Activated naive CD8-positive, alpha-beta T cell treated with anti-CD3 and anti-CD28 coated beads, Interleukin-2, amount 10 ng/mL, durations not matched to agents 7 days and 5 days (primary cell): ENCODE measurements at places on chromosomes 3 and 15. TPM values are rescaled to one million over a fixed set of nuclear protein-coding genes. Genes with fewer than 3 reads are reported as not detected.
A peak's percentile ranks its signal among the peaks of the same experiment; 100 is the strongest.

DNA sequence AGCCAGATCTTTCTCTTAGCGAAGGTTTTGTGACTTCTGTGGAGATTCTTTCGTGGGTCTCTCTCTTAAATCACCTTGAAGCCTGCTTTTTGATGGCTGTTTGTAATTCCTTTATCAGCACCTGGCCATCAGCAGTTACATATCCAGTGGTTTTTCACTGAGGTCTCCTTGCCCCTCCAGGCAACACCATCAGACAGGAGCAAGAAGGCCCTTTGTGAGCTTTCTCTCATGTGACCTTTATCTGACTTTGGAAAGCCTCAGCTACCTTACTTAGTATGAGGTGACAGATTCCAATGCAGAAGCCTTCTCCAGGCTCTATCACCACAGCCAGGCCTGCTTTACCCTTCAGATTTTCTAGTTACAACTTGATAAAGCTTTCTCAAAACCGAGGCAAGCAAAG is 30.0 kb upstream of the P3H2 start:
- H3K27me3 ChIP-seq, result no peaks in the 10 kb centered on the region
- no peak overlapping the region for H3K27ac ChIP-seq
- no peaks in the 10 kb centered on the region for H3K4me1 ChIP-seq
- H3K4me3 ChIP-seq, result no peak overlapping the region
- no peaks in the 10 kb centered on the region for H3K36me3 ChIP-seq
- no peak for DNase-seq

The CX3CR1 gene
- 1.9 TPM for total RNA-seq

DNA sequence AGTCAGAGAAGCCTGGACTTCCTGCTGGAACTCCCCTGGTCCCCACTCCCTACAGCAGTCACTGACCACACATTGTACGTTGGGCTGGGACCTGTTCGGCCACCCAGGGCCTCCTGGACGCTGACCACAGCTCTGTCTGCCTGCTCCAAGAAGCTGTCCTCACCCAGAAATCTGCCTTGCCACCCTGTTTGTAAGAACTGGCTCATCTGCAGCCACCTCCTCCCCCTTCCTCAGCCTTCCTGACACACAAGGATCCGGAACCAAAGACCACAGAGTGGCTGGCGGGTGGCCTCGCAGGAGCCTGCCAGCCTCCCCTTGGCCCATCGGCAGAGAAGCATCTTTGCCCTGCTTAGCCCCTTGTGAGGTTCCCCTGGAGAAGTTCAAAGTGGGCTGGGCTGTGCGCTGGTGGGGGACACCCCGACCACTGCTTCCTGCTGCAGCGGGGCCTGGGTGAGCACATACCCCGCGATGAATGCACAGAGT is 91.9 kb downstream of the PCSK6 start:
- H3K4me1 ChIP-seq, result peaks cover 15% of the 10 kb centered on the region
- H3K27me3 ChIP-seq, result peaks cover 16% of the 10 kb centered on the region
- no peaks in the 10 kb centered on the region for H3K36me3 ChIP-seq
- H3K27ac ChIP-seq, result peak overlapping the region; percentile 82

GRCh38 chr15:84033793-84034553 is 201.6 kb upstream of the GOLGA6L4 start:
- no peak overlapping the region for H3K4me3 ChIP-seq
- no peaks in the 10 kb centered on the region for H3K4me1 ChIP-seq
- no peak for DNase-seq
- peaks cover 5% of the 10 kb centered on the region for H3K27me3 ChIP-seq
- H3K36me3 ChIP-seq, result no peaks in the 10 kb centered on the region

The BMF gene
- 24.6 TPM for total RNA-seq

GRCh38 chr15:96418146-96418545 is 87.6 kb downstream of the NR2F2 start:
- no peak for DNase-seq
- no peak overlapping the region for H3K4me3 ChIP-seq
- no peaks in the 10 kb centered on the region for H3K36me3 ChIP-seq
- H3K27me3 ChIP-seq, result peaks cover 72% of the 10 kb centered on the region
- peaks cover 2% of the 10 kb centered on the region for H3K4me1 ChIP-seq
- no peak overlapping the region for H3K27ac ChIP-seq

GRCh38 chr3:43286841-43287499 is 630 bp downstream of the SNRK start:
- peaks cover 9% of the 10 kb centered on the region for H3K36me3 ChIP-seq
- DNase-seq, result no peak
- H3K27ac ChIP-seq, result peak overlapping the region; percentile 92

The TICRR gene
- total RNA-seq, result 18.6 TPM

DNA sequence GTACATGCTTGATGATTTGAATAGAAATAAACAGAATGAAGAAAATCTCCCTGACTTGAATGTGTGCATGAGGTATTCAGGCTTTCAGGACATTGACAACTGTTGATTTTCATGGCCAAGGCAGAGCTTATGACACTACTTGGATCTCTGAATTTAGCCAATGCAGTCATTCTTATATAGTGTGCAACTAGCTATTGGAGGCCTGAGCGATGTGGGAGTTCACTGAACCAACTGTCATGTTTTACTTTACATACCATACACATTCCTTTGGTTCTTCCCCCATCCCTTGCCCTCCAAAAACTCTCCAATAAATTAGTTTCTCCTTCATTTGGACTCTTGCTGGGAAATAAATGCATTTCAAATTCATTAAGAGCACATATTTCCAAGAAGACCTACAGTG is 460.4 kb downstream of the RBMS3 start:
- no peak overlapping the region for H3K4me3 ChIP-seq
- H3K4me1 ChIP-seq, result no peaks in the 10 kb centered on the region
- peaks cover 2% of the 10 kb centered on the region for H3K27me3 ChIP-seq
- H3K27ac ChIP-seq, result no peak overlapping the region
- DNase-seq, result no peak

DNA sequence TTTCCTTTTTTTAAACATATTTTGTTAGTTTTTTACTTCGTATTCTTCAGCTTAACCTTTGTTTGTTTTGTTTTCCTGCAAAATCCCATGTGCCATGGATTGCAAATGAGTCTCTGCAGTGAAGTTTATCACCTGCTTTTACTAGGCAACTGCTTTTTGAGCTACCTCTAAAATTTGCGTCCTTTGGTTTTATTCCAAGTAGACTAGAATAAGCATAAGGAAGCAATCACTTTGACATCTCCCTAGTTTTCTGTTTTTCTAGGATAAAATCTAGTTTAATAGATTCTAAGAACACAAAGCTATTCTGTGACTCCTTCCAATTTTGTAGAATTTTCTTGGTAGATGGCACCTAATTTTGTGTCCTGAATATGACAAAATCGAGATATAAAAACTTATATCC is 1059.2 kb downstream of the OTOL1 start:
- H3K27me3 ChIP-seq, result no peaks in the 10 kb centered on the region
- no peak overlapping the region for H3K27ac ChIP-seq
- no peaks in the 10 kb centered on the region for H3K4me1 ChIP-seq
- H3K4me3 ChIP-seq, result no peak overlapping the region
- no peak for DNase-seq

DNA sequence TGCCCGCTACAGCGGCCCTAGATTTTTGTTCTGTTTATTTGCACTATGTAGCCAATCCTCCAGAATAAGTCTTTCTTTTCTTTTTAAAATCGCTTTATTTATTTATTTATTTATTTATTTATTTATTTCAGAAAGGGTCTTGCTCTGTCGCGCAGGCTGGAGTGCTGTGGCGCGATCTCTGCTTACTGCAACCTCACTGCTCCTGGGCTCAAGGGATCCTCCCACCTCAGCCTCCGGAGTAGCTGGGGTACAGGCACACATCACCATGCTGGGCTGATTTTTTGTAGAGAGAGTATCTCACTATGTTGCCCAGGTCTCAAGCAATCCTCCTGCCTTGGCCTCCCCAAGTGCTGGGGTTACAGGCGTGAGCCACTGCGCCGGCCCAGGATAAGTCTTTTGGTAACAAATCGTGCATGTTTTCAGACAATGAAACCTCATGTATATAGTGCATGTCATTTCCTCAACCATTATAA is 333 bp upstream of the MTFMT start:
- no peaks in the 10 kb centered on the region for H3K36me3 ChIP-seq
- peaks cover 17% of the 10 kb centered on the region for H3K27me3 ChIP-seq
- H3K27ac ChIP-seq, result no peak overlapping the region

DNA sequence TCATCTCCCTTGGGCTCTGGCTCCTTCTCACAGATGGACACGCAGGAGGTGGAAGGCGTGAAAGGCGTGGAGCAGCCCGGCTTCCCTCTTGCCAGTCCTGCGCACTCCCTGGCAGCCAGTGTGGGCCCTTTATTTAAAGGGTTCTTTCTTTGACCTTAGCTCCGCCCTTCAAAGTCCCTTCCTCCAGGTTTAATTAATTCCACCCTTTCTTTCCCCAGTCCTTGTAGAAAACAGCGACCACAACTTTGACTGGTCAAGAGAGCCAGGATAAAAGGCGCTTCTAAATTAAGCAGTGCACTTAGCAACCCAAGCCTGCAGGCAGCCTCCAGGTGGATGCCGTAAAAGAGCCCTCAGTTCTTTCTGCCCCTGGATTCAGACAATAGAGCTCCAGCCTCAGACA is at the start of gene HDC:
Gene HDC, minus strand, starts transcription at position 107 of the 400 bp plus-strand sequence. Its CDS starts 103 bp downstream, at position 4.
- peaks cover 8% of the 10 kb centered on the region for H3K36me3 ChIP-seq
- H3K4me3 ChIP-seq, result no peak within 1 kb of the TSS
- H3K27ac ChIP-seq, result peak within 1 kb of the TSS; percentile 71
- peaks cover 4% of the 10 kb centered on the region for H3K27me3 ChIP-seq
- DNase-seq, result no peak

The ACOX2 gene
- total RNA-seq, result not detected

DNA sequence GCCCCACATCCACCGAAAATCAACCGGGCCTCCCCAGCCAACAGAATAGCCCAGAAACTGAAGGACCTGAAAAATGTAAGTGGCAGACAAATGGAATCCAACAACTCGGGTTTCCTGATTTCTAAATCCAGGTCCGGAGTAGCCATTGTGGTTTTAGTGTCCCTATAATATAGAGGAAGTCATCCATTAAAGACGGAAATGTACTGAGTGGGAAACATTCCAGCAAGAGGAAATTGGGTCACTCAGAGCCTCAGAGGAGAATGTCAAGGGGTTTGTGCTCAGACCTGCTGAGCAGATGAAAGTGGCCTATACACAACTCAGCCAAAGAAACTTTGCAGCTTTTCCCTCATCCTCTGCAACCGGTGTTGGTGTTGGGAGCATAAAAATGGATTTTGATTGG is 366.7 kb downstream of the ERC2 start:
- H3K4me1 ChIP-seq, result no peaks in the 10 kb centered on the region
- no peaks in the 10 kb centered on the region for H3K36me3 ChIP-seq
- H3K27ac ChIP-seq, result no peak overlapping the region
- DNase-seq, result no peak

DNA sequence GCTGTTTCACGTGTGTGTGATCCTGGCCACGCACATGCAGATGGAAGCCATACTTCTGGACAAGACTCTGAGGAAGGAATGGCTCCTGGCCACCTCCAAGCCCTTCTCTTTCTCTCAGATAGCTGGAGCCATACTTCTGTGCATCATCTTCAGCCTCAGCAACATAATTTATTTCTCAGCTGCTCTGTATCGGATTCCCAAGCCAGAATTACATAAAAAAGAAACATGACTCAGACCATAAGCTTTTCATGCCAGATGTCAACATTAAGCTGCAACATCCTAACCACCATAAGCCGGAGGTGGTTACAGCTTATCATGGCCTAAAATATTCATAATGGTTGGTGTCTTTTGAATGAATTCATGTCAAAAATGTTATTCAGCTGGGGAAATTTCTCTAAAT is 10.6 kb upstream of the KIF23 start:
- H3K36me3 ChIP-seq, result no peaks in the 10 kb centered on the region
- peaks cover 7% of the 10 kb centered on the region for H3K4me1 ChIP-seq
- peaks cover 21% of the 10 kb centered on the region for H3K27me3 ChIP-seq

DNA sequence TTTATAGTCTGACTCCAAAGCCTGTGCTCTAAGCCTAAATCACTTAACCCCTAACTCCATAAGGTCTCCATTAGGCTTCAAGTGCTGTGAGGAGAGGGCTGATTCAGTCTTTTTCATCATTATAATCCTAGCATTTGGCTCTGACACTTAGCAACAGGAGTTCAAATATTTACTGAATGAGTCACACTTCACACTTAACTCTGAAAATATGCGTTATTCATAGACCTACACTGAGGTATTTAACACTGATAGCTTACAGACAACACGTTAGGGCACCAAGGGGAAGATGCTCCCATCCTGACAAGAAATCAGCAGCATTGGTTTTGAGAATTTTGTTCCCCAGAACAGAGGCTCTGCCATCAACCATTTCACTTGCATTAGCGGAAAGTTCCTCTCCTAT is 53.5 kb downstream of the MSL2 start:
- H3K36me3 ChIP-seq, result peaks cover 10% of the 10 kb centered on the region
- no peak overlapping the region for H3K4me3 ChIP-seq
- no peak overlapping the region for H3K27ac ChIP-seq
- DNase-seq, result no peak

The GRM2 gene
- 2.2 TPM for total RNA-seq

The LARP6 gene
- not detected for total RNA-seq

DNA sequence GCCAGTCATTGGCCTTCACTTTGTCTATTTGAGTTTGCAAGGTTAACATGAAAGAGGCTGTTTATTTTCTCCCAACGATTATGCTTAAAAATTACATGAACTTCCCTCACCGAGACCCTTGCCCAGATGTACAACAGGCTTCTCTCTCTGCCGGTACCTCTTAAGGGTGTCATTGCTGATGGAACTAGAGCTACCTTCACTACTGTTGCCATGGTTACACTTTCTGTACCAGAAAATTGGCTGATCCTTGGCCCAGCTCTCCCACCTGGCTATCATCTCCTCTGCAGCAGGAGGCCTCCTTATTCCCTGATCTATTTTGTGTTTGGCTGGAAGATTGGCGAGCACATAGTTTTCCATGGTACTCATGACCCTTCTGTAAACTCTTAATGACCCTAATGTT is 24.0 kb upstream of the LIPC start:
- H3K27me3 ChIP-seq, result no peaks in the 10 kb centered on the region
- peaks cover 17% of the 10 kb centered on the region for H3K4me1 ChIP-seq
- H3K36me3 ChIP-seq, result peaks cover 3% of the 10 kb centered on the region
- no peak for DNase-seq
- no peak overlapping the region for H3K4me3 ChIP-seq

The ATP2C1 gene
- 56.2 TPM for total RNA-seq

GRCh38 chr15:89652131-89652530 is 3.1 kb downstream of the KIF7 start:
- H3K4me3 ChIP-seq, result no peak overlapping the region
- no peaks in the 10 kb centered on the region for H3K36me3 ChIP-seq
- DNase-seq, result no peak
- H3K27ac ChIP-seq, result no peak overlapping the region

The PLA1A gene
- 0.19 TPM for total RNA-seq

GRCh38 chr15:50232791-50233190 is 32.7 kb downstream of the HDC start:
- peaks cover 5% of the 10 kb centered on the region for H3K4me1 ChIP-seq
- H3K27me3 ChIP-seq, result no peaks in the 10 kb centered on the region
- H3K27ac ChIP-seq, result no peak overlapping the region
- peaks cover 39% of the 10 kb centered on the region for H3K36me3 ChIP-seq
- DNase-seq, result no peak
